ENCODE measurements at places on chromosomes 3 and 15.

DNA sequence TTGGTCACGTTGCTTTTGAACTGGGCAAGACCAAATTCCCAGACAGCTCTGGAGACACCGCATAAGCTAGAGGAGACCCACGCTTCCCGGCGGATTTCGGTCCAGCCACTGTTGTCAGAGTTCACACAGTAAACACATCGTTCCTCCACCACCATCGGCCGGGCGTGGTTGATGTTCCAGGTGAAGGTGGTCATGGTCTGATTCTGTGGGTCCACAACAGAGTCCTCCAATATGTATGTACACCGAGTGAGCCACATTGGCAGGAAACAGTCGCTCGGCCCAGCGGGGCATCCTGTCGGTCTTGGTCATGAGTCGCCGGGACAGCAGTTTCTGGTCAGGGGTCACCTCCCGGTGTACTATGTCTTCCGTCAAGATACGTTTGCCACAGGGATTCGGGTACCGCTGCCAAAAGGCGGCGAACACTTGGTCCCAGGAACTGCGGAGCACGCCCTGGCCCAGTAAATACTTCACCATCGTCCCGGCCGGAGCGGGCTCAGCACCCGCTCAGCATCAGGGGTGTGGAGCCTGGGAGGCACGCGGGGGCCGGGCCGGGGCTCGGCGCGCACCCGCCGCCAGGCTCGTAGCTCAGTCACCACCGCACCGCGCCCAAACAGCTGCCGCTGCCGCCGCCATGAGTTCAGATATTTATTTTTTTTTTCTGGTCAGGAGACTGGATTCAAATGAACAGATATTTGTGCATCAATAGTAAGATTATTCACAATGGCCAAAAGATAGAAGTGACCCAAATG is 36.7 kb upstream of the NANOGP8 start:
- no peak for DNase-seq

DNA sequence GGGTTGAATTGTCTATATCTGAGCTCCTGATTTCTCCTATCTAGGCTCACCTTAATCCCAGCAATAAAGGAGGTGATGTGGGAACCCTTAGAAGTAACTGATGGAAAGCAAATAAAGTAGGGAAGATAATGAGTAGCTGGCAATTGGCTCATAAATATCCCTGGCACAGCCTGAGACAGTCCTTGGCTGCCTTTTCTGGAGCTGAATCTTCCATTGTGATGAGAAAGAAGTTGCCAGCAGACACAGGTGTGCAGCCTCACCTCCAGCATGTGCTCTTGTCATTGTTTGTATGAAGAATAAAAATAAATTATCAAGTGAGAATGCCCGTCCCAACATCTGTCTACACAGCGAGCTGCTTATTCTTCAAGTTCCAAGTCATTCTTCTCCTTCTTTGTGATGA is 53.2 kb upstream of the RASGRP1 start:
- no peak for DNase-seq

DNA sequence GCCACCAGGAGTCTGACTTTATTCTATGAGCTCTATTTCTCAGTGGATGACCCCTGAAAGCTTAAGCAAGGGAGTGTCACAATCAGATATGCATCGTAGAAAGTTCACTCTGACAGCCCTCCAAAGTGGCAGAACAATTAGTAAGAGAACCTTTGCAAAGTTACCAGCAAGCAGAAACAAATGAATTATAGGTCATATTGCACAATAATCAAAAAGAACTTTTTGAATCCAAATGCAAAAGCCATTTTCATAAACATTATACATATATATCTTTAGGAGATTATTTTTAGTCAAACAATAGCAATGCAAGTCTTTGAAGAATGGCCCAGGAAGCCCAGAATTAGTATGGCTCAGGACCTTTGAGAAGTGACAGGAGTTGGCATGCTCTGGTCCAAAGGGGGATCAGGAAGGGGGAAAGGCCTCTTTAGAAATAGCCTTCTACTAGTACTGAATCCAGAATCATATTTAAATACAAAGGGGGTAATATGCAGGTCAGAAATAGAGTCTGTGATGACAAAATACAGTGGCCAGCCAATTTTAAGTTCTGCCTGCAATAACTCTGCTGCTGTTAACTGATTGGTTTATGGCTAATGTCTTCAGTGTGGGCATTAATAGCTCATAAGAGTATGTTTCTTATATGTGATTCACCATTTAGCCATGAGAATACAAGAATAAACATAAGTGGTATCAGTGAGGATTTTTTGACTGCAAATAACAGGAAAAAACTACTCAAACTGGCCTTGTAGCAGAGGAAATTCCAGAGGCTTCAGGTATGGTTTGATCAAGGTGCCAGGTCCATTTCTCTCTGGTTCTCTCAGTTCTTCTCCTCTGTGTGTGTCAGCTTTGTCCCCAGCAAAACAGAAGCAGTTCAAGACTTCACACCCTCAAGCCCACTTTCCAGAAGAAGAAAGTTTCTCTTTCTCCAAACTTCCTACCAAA is 17.0 kb upstream of the ITGB5 start:
- no peak for DNase-seq

DNA sequence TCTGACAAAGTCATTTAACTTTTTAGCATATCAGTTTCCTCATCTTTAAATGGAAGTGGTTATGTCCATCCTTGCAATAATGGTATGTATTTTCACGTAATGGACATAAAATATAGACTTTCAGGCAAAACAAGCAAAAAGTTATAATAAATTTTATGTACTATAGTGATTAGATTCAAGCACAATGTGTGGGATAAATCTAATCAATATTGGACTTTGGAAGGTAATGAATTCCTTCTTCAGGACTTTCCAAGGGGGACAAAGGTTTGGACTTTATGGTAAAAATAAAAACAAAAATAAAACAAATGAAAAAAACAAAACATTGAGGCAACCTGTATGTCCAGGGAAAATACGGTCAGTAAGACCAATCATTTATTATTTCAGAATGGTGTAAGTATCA is 357.7 kb downstream of the ROBO1 start:
- DNase-seq: no peak

- DNase-seq: no peak
Observed at GRCh38 chr3:63910001-63910400, 2.2 kb downstream of the SCAANT1 start.

- no peak for DNase-seq
Observed at GRCh38 chr3:180382638-180383180, 219.3 kb upstream of the TTC14 start.

DNA sequence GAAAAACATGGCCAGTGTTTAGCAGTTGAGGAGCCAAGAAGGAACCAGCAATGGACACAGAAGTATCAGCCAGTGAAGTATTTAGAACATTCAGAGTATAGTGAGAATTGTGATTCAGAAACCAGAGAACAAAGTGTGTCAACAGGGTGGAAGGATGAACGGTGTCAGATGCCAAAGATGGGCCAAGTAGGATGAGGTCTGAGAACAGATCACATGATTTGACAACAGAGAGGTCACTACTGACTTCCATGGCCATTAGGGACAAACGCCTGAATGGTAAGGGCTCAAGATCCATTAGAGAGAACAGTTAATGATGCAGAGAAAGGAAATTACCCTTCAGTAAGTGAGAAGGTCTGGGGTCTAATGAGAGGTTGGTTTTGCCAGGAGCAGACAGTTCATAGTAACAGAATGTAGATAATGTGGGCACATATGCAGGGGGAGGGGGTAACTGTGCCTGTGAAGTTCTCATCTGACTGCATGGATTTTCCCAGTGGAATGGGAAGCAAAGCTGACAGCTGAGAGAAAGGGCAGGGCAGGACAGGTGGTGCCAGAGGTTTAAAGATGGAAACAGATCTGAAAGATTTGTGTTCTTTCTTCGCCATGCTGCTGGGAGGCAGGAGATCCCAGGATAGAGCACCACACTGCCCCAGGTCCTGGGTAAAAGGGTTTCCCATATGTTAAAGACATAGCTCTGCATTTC is 4.8 kb upstream of the ACAD9 start:
- DNase-seq: no peak

GRCh38 chr3:157581371-157581770 is 78.2 kb upstream of the VEPH1 start:
- no peak for DNase-seq

DNA sequence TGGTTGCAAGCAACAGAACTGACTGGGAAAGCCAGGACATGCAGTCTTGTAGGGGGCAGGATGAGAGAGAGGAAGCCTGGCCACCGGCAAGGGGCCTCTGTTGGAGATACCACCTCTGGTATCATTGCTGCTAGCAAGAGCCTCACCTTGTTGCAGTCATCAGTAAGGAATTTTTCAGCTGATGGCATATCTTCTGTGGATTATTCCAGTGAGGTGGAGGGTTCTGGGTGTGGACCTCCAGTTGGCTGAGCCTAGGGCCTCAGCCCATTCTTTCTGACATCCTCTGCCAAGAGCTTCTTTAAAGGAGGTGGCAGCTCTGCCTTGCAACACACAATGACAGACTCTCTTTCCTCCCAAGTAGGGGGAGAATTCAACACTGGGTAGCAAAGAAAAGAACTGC is 128.9 kb downstream of the AQP9 start:
- DNase-seq: no peak
